ENCODE measurements at places on chromosomes 7 and 10.

DNA sequence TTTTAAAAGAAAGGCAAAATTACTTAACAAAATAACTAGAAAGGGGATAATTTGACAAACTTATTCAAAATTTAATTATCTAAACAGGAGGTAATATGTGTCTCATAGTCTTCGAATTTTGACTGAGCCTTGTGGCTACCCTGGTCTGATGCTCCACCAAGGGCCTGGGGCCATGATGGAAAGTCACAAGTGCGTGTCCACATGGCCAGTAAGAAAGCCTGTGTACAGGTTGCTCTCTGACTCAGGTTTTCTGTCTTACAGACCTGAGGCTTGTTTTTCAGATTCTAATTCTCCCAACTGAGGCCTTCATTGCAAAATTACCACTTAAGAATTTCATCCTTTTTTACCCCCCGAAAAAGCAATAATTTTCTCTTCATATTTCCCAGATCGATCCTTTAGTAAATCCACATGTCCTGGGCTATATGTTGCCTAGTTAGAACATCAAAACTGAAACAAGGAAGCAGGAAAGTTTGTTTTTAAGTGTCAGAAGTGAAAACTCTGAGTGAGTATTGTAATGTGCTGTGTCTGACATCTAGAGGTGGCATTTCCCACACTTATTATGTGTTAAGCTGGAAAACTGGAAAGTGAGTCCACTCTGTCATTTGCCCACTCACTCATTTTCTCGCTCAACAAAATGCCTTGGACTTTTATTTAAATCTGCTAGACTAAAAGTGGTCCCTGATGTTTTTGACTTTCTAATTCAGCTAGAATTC lies 10.0 kb downstream of the CYP3A43 start:
- DNase-seq: no peak

DNA sequence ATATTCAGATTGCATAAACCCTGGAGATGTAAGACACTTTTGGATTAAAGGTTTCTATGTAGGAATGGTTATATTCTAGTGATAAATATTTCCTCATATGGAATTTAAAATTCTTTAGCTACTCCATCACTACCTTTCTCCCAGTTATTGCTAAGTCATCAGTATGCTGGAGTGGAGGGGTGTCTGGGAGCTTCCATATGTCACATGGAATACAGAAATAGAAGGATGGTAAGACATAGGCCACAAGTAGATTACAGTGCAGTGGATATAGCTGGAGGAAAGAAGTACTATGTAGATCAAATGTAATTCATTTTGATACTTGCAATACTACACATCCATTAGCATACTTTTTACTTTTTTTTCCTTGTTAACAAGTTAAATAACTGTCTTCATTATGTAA lies 428.4 kb downstream of the ARL4A start:
- no peak for DNase-seq

DNA sequence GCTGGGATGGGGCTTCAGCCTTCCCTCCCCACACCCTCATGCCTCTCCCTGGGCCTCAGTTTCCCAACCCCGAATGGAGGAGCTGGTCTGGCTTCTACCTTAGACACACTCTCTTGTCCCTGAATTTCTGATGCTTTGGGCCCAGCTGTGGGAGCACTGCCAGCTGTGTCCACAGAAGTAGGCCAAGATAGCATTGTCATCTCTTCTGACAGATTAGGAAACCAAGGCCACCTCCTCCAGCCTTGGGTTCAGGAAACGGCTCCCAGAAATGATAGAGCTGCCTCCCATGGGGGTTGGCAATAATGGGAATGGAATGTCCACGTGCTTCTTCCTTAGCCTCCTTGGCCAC lies 1.3 kb downstream of the PPIF start:
- no peak for DNase-seq

DNA sequence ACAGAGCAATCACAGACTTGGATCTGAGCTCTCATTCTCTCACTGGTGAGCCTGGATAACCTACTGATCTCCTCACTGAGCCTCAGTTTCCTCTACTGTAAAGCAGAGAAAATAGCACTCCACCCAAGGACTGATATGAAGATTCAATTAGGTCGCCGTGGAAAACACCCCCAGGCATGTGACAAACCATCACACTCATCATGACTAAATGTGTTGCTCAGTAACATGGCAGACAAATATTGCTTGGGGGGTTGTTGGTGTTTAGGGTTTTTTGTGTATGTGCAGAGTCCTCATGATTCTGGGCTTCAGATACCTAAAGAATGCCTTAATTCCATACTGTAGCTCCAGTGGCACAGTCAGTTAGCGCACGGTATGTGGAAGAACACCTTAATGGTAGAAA lies 122.1 kb upstream of the TCF7L2 start:
- no peak for DNase-seq

- no peak for DNase-seq
Measured at GRCh38 chr7:1520539-1521234, 9.8 kb upstream of the MAFK start.
